HAP-1 (cell line): ENCODE measurements at places on chromosomes 12 and 14.
A peak's percentile ranks its signal among the peaks of the same experiment; 100 is the strongest.

DNA sequence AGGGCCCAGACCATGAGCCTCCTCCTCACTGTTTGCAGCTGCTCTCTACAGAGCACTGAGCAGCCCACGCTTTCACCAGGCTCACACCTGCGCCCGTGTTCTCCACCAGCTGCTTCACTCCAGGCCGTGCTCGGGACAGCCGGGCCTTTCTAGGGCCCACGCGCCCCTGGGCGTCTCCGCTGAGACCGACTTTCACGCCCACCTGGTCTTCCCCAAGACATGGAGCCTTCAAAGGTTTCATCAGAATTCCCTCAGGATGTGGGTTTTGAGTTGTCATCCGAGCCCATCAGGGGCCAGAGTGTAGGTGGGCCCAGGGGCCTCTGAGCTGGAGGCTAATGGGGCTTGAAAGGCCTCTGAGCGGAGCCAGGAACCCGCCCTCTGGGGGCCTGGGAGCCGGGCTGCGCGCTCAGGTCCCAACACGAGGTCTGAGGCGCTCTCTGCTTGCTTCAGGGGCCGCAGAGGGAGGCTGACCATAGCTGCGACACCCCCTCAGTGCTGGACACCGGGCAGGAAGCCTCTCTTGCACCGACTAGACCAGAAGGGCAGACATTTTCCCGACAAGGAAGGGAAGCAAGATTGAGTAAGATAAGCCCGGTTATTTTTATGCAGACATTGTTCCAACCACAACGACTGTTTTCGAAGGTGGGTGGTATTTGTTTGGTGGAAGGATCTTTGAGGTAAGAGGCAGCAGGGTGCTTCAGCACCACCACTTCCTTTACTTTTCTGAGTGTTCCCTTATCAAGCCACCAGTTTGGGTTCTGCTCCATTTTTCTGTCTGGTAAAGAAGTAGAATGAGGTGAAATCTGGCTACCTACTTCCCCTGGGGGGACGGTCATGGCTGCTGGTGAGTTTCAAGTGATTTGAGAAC is 125.0 kb upstream of the FUT8 start:
- no peak for DNase-seq

DNA sequence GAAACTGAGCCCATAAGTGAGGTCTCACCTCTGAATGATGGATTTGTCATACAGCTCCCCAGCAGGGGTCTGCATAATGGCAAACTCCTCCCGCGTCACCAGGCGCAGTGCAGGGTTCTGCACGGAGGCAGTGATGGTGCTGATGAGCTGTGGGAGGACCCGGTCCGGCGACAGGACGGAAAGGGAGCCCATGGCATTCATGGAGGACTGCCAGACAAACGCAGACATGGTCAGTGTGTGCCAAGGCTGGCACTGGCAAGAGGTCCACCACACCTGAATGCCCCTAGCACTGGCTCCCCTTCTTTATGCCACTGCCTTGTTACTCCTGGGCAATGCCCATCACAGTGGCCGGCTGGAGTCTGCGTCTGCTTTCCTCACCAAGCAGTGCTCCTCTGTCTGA is 32.7 kb downstream of the GCN1 start:
- no peak for DNase-seq

GRCh38 chr12:48023386-48023785 is 19.1 kb upstream of the COL2A1 start:
- no peak for DNase-seq

DNA sequence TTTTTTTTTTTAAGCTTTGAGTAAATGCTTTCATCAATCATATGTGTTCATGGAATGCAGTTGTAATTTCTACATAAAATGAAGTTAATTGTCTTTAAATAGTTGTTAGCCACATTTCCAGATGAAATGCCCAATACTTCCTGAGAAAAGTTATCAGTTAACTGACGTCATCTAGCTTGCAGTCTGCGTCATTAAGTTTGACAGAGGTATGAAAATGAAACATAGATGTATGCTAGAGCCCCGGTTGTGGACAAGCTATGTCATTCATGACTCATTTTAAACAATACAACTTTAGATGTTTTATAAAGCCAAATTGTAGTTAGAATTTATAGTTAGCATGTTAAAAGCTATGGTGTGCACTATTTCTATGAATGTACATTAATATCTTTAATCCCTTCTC is 90.7 kb downstream of the PLEKHA5 start:
- DNase-seq = no peak

DNA sequence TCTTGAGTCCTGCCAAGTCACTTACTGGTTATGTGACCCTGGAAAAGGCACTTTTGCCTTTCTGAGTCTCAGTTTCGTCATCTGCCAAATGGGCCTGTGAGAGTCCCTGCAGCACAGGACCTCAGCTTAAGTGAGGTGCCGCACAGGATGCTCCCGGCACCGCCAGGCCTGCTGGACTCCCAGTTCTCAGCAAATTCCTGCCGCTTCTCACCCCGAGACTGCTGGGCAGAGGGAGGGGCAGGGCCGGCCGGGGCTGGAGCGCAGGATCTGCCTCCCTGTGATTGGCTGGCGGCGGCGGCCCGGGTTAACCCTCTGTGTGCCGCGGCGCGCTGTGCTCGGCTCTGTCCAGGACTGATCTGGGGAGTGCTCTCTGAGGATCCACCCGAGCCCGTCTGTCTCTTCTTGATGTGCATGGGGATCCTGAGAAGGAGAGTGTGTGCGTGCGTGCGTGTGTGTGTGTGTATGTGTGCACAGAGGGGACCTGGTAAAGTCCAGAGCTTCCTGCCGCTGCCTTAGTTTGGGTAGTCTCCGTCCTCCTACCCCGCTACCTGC is 8.6 kb downstream of the SETD1B start:
- peak; percentile 87 for DNase-seq

DNA sequence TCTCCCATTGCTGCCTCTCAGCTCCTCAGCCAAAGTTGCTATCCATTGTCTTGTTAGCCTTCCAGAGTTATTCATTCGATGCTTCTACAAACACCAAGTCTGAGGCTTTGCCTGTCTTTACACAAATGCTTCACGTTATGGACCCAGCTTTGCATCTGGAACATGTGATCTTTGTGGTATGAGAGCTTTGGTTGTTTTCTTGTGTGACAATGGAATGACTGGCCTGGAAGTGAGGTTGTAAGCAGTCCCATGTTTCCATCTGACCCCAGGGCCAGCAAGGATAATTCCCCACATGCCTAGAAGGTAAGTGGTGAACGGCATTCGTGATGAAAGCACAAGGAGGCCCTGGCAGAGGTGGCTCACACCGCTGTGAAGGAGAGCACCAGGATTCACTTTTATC is 866.7 kb upstream of the TMEM132C start:
- no peak for DNase-seq

DNA sequence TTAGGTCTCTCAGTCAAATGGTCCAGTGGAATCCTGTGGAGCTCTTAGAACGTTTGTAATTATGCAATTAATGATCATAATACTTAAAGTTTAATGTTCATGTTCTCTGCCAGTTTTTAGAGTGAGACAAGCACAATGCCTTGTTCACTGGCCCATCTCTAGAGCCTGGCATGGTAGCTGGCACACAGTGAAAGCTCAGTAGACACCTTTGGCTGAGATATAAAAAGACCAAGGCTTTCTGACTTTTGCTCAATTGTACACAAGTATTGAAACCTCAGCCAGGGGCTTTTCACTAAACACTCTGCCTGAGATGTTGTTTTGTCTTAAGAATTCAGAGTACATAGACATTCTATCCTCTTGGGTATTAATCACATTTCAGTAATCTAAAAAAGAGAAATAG is 241.8 kb upstream of the ATP2B1 start:
- DNase-seq = no peak

DNA sequence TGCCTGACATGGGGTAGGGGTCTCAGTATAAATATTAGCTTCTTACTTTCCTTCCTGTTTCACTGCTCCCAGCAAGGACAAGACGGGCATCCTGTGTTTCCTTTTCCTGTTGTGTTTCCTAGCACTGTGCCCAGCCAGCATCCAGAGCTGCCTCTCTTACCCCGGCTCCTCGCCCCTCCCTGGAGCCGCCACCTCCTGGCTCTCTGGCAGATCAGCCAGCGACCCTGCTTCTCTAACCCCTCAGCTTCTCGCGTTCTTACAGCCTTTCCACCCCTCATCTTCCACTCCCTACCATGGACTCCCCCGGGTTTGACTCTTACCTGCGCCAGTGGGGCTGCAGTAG is 17.8 kb downstream of the HDAC7 start:
- DNase-seq = no peak
